Mammary epithelial cell (primary cell): ENCODE measurements at places on chromosomes 11 and 22.

GRCh38 chr11:60625262-60625661 is 74.2 kb upstream of the MS4A8 start:
- DNase-seq = peak; percentile 25

DNA sequence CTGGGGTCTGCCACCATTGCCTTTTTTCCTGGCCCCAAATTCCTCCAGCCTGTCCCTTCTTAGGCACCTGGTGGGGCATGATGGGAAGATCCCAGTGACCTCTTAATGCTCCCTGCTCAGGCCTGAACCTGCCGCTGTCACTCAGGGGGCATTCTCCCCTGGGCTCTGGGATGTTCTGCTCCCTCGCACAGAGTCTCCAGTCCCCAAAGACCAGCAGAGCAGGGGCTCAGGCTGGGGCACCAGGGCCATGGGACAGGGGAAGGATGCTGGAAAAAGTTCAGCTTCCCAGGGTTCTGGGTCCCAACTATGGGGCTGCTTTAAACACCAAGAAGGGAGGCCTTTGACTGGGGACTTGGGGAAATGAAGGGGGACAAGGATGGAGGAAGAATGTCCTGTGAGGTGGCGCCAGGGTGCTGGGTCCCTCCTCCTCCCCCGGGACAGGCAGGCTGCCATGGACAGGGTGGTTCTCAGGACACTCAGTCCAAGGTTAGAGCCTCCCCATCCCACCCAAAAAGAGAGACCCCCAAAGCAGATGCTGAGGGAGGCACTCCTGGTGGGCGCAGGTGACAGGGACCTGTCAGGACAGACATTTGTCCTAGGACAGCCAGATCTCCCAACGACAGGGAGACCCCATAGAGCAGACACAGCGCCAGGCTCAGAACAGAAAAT is 30.8 kb downstream of the IGLL5 start:
- DNase-seq = no peak

GRCh38 chr11:46069595-46069994 is 51.7 kb downstream of the PHF21A start:
- DNase-seq = no peak

DNA sequence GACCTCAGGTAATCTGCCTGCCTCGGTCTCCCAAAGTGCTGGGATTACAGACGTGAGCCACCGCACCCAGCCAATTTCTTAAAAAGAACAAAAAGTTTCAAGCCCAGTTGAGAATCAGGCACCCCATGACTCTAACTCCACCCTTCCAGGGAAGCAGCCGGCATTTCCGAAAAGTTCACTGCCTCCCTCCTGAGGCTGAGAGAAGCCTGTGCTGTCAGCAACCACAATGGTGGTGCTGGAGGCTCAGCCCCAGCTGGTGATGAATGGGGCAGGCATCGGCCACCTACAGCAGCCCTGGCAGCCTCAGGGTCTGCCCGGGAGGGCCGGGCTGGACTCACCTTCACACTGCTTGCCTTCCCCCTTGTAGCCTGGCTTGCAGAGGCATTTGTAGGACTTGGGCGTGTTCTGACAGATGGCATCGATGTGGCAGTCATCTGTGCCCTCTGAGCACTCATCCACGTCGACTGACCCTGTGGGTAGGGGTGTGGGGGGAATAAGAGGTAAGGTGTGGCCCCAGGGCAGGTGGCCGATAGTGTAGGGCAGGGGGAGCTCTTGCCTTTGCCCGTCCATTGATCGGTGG is 4.3 kb downstream of the SCUBE1 start:
- no peak for DNase-seq

DNA sequence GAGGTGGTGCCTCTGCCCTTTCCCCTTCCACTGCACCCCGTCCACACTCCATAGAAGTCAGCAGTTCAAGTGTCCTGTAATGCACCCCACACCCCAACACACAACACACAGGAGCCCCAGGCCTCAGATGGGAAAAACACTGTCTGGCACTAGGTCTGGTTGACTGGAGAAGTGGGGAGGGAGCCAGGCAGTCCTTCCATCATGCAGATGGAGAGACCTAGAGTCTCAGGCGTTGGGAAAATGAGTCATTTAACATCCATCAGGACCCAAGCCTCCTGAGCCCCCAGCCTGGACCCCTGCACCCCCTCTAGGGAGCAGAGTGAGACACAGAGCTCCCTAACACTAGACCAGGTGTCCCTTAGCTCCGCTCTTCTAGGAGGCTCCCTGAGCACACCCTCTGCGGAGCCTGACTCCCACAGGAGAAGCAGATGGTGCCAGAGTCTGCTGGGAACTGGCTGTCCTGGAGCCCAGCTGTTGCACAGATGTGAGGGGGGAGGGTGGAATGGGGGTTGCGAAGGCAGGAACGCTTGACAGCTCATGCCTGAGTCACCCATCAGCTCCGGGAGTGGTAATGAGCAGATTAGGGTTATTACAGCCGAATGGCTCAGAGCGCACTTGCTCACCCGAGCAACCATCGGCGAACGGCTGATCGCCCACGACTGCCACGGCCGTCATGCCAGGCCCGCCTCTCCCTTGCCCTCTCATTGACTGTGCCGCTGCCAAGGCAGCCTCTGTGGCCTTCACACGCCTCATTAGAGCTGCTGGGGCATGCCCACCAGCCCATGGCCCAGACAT is 22.1 kb upstream of the SYT7 start:
- peak; percentile 98 for DNase-seq

GRCh38 chr11:66470015-66470414 is 3.3 kb downstream of the PELI3 start:
- DNase-seq = no peak

DNA sequence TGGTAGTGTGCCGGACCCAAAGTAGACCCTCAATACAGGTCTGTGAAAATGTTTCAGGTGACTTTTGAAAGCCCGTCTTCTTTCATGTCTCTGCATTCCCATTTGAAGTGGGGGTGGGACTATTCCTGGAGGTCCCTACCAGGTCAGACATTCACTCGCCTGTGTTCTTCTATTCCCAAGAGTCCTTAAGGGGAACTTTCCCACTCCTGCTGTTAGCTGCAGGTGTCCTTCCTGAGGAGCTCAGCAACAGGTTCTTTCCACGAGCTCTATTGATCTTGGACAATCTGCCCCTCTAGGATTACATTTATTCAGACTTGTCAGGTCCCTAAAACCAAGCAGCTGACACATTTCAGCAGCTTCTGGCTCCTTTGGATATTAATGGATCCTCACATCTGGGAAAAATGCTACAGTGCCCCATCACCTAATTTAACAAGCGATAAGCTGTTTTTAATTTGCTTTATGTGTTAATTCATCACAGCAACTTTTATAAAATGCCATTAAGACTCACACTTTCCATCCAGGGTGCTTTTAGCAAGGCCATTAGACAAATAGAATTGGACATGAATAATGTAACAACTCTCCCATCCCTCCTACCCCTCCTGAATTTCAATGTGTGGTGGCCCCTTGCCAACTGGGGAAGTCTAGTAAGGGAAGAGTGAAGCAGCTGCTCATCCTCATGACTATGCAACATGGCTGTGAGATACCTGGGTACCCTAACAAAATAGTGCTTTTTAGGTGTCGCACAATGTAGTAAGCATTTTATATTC is 259.5 kb upstream of the CCDC90B start:
- DNase-seq = no peak

DNA sequence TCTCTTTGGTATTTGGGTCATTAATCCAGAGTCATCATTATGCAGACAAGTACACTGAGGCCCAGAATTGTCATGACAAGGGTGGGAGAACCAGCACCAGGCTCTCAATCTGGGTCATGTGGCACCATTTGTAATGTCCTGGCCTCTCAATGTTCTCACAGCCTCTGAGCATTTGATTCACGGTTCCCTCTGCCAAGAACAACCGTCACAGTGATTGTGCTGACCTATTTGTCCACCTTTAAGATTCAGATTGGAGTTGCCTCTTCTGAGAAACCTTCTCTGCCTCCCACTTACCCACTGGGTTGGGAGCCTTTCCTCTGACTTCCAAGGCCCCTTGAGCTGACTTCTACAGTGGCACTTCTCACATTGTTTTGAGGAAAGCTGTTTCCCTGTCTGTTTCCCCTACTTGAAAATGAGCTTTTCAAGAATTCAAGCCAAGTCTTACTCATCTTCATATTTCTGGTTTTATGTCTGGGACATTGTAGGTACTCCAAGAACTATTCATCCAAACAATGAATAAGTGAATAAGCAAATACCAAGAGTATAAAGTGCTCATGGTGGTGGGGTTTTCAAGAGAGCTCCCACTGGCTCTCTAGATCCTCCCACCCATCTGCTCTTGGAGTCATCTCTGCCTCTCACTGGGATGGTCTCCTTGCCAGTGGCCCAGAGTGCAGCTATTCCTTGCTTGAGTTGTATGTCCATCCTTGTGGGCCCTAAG is 126.4 kb upstream of the E2F8 start:
- no peak for DNase-seq

DNA sequence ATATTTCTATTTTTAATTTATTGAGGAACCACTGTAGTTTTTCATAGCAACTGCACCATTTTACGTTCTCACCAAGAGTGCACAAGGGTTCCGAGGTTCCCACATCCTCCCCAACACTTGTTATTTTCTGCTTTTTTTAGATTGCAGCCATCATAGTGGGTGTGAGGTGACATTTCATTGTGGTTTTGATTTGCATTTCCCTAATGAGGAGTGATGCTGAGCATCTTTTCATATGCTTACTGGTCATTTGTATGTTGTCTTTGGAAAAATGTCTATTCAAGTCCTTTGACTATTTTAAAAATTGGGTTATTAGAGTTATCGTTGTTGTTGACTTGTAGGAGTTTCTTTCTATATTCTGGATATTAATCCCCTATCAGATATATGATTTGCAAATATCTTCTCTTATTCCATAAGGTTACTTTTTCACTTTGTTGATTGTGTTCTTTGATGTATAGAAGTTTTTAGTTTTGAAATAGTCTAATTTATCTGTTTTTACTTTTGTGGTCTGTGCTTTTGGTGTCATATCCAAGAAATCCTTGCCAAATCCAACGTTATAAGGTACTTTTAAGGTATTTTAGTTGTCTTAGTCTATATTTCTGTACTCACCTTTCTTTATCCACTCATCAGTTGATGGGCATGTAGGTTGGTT is 9.0 kb downstream of the NEAT1 start:
- DNase-seq = peak; percentile 29

DNA sequence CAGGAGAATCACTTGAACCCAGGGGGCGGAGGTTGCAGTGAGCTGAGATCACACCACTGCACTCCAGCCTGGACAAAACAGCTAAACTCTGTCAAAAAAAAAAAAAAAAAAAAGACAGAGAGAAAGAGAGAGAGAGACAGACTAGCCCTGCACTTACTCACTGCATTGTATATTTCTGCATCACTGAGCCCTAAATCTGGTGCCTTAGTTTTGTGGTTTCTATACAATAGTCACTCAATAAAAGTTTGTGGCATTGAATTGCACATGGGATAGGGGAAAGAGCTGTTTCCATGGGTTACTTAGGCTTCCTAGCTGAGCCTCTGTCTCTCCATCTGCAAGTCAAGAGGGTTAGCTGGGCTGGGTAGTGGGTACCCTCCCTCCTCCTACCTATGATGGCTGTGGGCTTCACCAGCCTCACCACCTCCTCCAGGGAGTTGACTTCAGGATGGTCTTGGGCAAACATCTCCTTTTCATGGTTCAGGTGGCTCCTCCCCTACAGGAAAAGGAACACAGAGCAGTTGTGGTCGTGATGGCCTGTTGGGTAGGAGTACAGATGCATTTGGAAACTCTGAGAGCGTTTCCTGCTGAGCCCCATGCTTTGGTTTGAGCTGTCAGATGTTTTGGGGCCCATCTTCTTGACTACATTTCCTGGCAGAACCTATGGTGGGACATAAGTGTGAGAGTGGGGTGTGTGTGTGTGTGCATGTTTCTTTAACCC is 73.2 kb downstream of the CCDC81 start:
- no peak for DNase-seq

DNA sequence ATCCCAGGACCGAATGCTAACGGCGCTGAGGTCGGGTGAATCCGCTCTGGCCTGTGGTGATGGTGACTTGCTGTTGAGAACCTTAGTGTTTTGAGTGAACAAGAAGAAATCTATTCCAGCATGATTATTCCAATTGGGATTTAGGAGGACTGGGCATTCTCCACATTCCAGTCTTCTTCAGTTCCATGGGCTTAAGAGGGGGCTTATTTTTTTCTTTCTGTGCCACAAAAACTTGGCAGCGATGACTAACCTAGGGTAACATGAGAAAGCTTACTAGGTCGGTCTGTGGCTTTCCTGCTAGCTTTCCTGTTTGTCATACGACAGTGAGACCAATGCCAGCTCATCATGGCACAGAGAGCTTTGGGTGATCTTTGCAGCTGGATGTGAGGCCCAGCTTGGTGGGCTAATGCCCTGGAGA is 62.9 kb upstream of the ATXN10 start:
- peak; percentile 83 for DNase-seq

GRCh38 chr11:133619973-133620372 is 87.7 kb upstream of the OPCML start:
- DNase-seq = no peak

DNA sequence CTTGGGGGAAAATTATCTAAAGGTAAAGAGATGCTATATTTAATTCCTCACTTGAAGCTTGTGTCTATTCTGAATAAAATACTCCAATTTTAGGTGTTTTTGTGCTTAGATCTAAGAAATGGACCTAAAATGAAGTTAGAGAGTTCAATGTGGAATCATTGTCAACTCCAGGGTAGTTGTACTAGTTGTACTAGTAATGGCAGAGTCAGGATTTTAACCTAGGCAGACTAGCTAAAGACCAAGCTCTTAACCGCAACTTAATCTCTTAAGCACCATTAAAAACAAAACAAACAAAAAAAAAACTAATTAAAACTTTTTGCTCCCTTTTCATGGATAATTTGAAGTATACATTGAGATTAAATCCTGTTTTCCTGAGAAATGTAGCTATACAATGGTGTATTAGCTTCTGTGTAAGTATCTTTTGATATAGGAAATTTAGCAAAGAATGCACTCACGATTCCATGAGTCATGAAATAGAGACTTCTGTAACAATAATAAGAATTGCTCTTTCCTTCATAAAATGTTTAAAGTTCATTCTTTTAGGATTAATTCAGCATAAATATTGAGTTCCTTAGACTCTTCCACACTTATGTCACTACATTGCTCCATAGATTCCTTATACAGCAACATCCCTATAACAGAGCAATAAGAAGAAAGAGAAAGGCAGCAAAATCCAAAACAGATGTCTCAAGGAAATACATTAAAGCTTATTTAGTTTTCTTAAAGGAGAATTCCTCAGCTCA is 26.5 kb upstream of the SOX6 start:
- no peak for DNase-seq

DNA sequence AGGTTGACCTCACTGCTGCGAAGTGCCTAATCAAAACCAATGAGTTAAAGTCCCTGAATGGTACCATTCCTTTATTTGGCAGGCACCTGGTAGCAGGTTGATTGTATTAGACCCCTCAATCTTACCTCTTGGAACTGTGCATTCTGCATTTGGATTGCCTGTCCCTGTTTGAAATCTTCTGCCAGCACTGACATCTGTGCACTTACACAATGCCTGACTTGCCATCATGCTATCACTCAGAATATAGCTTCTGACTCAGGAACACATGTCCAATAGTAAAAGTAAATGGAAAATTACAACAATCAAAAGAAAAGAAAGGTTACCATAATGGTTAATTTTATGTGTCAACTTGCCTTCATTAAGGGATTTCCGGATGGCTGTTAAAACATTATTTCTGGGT is 366.0 kb upstream of the PDGFD start:
- DNase-seq = no peak
